ENCODE measurements at places on chromosomes 6 and 20.

DNA sequence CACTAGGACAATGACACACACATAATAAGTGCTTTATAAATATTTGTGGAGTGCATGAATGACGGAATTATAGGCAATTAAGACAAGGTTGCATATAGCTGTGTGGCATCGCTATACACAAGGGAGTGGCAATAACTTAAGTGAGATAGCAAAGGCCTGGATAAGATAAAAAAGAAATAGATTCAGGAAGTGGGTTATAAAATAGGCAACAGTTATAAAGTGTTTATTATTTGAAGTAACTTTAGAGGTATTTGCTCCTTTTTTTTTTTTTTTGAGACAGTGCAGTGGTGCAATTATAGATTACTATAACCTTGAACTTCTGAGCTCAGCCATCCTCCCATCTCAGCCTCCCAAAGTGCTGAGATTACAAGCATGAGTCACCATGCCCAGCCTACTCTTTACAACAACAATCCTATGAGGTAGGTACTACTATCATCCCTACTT lies 75.9 kb upstream of the LOC128125822 start:
- DNase-seq = no peak

DNA sequence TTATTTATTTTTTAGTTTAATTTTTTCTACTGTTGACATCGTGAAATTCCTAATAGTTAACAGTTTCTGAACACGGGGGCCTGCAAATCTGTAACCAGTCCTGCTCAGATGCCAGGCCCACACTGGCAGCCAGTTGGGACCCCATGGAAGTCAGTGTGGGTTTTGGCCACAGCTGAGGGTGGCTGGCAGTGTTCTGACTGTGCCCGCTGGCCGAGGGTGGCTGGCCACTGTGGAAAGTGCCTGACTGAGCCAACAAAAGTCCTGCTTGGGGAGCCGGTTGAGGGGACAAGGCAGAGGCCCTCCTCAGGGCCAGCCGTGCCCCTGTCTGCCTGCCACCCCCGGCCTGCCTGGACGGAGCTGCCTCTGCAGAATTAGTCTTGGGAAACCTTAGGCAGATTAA lies 4.1 kb upstream of the PMEPA1 start:
- DNase-seq = no peak

DNA sequence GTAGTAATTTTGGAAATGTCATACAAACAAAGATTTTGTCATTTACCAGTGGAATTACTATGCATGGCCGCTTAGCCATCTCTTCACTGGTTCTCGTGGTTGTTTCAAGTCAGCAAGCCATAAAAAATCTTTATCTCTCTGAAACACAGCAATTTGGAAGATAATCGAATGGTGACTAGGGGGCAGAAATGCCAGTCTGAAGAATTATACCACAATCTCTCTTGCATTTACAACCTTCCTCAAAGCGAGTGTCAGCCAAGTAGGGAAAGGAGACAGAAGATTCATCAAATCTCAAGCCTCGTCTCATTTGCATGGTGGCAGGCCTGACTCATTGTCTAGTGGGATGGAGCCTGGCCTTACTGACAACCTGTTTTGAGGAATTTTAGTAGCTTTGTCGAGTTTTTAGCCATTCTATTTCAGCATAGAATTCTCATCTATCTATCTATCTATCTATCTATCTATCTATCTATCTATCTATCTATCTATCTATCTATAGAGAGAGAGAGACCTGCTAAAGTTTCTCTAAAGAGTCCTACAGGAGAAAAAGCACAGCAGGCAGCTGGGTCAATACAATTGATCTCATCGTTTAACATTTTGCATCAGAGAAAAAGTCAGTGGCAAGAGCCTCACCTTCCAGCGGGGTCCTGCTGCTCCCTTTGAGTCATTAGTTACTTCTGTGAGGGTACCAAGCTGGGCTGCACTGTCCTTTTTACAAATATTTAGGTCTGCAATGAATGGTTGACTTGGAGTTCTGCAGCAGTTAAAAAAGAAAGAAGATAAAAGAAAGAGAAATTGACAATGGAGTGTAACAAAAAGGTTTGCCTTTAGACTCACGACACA lies 572.8 kb downstream of the TFAP2A start:
- no peak for DNase-seq

DNA sequence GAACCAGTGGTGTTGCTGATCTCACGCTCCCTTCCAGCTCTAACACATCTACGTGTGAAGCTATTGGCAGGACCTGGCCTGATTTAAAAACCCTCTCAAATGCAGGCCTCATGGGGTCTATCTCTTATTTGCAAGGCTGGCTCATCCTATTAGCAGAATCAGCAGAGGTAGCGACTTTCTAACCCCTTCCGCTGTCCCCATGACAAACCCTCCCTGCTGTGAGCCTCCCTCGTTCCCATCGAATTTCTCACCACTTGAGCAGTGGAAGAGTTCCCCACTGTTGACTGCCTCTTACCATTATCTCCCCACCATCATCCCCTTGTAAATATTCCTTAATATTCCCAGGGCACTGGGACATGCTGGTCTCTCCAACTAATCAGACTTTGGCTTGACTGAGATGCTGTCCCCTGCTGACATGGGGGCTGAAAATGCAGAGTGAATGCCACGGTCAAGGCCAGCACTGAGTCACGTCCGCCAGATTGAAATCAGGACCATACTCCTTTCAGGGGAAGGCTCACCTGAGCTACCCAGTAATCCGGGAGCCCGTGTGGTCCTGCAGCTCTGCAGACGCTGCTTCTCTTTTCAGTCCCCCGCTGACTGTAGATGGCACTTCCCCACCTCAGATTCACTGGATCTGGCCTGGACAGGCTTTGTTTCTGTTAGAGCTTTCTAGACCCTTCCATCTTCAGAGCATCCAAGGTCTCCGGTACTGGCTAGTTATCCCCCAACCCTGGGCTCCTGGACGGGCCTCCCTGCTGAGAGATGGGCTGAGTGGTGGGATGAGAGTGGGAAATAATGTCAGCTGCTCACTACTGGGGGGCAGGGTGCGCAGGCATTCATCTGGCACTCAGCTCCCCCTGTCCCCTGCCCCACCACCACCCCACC lies 23.1 kb downstream of the AAR2 start:
- no peak for DNase-seq

- no peak for DNase-seq
Observed at GRCh38 chr20:50498071-50498776, 12.0 kb upstream of the PTPN1 start.

- DNase-seq = no peak
Observed at GRCh38 chr20:10861619-10862018, 187.8 kb upstream of the JAG1 start.

DNA sequence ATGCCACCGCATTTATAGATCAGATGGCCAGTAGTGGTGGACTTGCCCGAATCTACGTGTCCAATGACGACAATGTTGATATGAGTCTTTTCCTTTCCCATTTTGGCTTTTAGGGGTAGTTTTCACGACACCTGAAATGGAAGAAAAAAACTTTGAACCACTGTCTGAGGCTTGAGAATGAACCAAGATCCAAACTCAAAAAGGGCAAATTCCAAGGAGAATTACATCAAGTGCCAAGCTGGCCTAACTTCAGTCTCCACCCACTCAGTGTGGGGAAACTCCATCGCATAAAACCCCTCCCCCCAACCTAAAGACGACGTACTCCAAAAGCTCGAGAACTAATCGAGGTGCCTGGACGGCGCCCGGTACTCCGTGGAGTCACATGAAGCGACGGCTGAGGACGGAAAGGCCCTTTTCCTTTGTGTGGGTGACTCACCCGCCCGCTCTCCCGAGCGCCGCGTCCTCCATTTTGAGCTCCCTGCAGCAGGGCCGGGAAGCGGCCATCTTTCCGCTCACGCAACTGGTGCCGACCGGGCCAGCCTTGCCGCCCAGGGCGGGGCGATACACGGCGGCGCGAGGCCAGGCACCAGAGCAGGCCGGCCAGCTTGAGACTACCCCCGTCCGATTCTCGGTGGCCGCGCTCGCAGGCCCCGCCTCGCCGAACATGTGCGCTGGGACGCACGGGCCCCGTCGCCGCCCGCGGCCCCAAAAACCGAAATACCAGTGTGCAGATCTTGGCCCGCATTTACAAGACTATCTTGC lies 725 bp downstream of the EEF1A1 start:
- DNase-seq = peak; percentile 47

GRCh38 chr6:45619994-45620471 lies 242.3 kb upstream of the SUPT3H start:
- DNase-seq = no peak

DNA sequence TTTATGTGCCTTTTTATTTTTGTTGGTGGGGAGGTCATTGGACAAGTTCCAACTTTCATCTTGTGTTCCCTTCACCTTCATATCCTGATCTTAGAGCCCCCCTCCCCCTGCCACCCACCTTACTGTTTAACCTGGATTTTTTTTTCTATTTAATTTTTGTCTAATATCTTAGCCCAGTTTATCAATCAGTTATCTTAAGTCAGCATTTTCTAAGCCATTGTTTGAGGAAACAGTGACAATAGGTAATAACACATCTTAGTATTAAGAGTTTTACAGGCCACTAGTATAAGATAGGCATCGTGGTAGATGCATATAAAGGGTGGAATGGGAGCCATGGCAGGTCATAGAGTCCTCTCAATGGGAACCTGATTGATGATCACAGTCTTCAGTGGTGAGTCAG lies 2.4 kb downstream of the ABT1 start:
- no peak for DNase-seq

GRCh38 chr6:91167846-91168245 lies 581.0 kb upstream of the MAP3K7 start:
- DNase-seq = no peak

GRCh38 chr20:22559711-22560318 lies 24.6 kb downstream of the FOXA2 start:
- DNase-seq = no peak

- no peak for DNase-seq
Observed at GRCh38 chr6:169223006-169223405, 30.6 kb downstream of the THBS2 start.

DNA sequence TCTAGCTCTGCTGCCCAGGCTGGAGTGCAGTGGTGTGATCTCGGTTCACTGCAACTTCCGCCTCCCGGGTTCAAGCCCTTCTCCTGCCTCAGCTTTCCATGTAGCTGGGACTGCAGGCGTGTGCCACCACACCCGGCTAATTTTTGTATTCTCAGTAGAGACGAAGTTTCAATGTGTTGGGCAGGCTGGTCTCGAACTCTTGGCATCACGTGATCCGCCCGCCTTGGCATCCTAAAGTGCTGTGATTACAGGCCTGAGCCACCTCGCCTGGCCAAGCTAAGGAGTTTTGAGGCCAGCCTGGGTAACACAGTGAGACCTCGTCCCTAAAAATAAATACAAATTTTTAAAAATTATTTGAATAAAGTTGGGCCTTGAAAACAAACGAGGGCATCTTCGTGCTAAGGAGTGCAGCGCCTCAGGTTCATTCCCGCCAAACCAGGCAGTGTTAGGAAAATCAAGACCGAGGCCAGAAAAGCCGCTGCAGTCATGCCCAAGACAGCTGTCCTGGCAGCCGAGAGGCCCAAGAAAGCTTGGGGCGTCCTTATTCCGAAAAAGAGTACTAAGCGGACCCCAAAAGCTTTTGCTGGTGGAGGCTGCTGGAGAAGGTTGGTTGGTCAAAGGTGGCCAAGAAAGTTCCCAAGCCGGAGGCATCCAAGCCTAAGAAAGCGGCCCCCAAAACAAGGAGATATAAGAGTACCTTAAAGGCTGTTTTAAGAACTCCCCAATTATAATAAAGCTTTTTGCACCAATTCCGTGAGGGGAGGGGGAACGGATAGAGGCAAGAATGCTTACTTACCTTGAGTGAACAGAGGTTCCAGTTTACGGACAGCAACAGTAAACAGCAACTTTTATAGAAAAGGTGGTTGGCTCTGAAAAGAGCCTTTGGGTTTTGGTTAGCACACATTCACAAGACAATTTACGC lies 109.0 kb downstream of the HFE start:
- DNase-seq = no peak

DNA sequence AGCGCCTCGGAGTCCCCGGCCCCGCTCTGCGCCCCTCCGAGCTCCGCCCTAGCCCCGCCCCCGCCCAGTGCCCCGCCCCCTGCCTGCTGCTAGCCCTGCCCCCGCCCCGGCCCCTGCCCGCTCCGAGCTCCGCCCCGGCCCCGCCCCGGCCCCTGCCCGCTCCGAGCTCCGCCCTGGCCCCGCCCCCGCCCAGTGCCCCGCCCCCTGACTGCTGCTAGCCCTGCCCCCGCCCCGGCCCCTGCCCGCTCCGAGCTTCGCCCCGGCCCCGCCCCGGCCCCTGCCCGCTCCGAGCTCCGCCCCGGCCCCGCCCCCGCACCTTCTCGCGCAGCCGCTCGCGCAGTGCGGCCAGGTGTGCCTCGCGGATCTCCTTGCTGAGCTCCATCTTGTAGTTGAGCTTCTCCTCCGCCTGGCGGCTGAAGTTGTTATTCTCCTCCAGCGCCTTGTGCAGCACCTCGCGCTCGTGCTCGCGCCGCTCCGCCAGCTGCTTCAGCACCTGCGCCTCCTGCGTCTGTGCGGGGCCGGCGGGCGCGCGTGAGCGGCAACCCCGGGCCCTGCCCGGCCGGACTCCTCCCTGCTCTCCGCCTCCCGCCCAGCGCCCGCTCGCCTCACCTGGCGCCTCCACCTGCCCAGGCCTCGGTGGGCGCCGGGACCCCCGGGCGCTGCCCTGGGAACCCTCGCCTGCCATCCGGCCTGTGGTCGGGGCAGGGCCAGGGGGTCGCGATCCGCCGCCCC lies 11.3 kb downstream of the STMN3 start:
- DNase-seq = no peak

- DNase-seq = no peak
Observed at GRCh38 chr6:115899730-115900282, 160.9 kb downstream of the FRK start.

DNA sequence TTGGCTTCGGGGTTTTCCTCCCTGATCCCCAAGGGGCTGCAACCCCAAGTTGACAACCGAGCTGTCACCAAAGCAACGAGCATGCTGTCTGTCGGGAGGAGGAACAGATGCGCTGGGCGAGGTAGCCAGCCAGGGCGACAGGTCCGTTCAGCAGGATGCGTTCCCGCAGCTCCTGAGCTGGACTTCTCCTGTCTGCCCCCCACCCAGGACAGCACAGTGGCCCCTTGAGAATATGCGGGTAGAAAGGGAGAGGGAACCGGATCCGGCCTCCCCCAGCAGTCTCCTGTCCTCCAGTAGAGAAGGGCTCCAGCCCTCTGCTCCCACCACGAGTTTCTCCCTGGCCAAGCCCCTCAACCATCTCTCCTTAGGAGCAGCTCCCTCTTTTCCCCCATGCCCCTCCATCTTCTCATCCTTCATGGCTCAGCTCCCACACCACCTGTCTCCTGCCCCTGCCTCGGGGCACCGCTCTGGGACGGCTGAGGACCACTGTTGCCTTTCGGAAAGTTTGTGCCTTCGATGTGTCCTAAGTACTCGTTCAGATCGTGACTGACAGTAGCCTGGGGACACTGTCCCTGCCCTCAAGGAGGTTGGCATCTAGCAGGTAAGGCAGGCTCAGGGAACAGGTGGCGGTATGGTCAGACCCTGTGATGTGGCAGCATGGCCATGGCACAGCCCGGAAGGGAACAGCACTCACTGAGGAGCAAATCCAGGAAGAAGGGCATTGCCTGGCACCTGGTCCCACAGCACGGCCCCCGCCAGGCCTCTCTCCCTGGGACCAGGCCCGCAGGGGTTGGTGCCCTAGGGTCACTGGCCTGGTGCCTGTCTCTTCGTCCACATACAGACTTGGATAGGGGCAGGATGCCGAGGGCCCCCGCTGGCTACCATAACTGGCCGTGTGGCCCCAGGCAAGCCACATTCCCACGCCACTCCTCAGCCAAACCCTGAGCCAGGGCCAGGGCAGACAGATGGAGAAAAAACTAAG lies 96.3 kb downstream of the ASXL1 start:
- no peak for DNase-seq

GRCh38 chr6:137646484-137646883 lies 152.3 kb upstream of the OLIG3 start:
- no peak for DNase-seq

- no peak for DNase-seq
Observed at GRCh38 chr6:103456652-103457051, 1403.1 kb downstream of the HACE1 start.

- no peak for DNase-seq
Observed at GRCh38 chr6:89412071-89413005, at the start of gene RRAGD. TSS of gene RRAGD (minus strand) at chr6:89412273. CDS start at chr6:89411993, 280 bp downstream.

All from GM04503 (cell line).